ENCODE measurements at places on chromosomes 2 and 18.

- no peak for DNase-seq
These were observed 24.3 kb upstream of the PSME4 start for GRCh38 chr2:53994818-53995808.

DNA sequence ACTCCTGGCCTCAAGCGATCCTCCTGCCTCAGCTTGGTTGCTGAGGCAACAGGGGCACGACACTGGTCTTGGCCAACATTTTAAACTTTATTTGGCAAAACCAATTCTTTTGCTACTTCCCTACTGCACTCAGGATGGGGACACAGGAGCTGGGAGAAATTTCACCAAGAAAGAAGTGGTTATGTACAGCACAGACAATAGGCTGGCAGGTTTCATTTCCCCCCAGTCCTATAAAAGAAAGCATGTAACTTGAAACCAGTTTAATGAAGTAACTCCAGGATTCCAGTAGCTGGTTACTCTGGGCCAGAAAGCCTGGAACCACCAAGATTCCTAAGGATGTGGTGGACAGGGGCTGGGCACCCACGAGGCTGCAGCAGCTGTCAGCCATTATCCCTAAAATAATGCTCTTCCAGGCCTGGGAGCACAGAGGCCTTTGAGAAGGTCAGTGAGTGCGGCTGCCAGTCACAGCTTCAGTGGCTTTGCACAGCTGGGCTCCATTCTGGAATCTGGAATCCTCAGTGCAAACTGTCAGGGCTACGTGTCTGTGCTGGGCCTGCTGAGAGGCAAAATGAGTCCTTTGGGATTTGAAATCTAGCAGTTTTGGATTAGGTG lies 142.3 kb upstream of the ITGA6 start:
- DNase-seq, result no peak

DNA sequence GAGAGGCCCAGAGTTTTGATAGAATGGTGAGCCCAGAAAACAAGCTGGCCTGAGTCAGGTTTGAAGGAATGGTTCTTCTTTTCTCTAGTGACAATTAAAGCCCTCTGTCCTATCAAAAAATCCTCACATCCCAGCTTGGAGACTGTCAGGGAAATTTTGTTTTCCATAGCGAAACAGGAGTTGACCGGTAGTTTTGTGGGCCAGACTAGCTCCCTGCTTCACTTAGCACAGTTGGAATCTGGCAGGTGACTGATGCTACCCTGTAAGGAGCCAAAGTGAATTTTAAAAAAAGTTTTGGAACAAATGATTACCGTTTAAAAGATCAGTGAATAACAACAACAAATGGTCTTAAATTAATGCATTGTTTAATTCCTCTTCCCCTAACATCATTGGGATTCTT lies 6.7 kb downstream of the NAB1 start:
- DNase-seq, result no peak

DNA sequence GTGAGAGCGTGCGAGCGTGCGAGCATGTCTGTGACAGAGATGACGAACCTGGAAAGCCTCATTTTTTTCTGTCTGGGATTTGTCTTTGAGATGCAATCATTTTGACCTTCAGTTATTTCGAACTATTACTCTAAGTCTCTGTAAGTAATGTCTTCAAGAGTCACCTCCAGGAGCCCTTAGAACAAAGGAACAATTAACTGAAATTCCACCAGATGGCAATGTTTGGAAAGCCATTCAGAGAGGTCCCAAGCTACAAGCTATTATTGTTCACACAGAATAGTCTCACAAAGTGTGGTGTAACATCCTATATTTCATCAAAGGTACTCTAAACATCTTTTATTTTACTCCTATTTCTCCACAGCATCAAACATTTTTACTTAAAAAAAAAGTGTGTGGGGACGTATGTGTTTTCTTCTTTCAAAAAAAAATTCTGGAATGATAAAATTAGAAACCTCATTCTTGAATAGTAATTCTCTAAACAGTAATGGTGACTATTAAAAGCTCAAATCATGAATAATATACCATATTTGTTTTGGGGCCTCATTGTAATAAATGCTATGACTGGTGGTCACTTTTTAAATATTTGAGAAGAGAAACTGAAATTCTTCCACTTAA lies 35.1 kb upstream of the MAPRE2 start:
- DNase-seq, result no peak

- peak; percentile 21 for DNase-seq
These were observed 48.0 kb downstream of the KCNIP3 start for GRCh38 chr2:95345081-95345562.
